ENCODE measurements at places on chromosomes 16 and 17.

- DNase-seq: no peak
Measured at GRCh38 chr16:19316846-19317245, 31.3 kb downstream of the CLEC19A start.

DNA sequence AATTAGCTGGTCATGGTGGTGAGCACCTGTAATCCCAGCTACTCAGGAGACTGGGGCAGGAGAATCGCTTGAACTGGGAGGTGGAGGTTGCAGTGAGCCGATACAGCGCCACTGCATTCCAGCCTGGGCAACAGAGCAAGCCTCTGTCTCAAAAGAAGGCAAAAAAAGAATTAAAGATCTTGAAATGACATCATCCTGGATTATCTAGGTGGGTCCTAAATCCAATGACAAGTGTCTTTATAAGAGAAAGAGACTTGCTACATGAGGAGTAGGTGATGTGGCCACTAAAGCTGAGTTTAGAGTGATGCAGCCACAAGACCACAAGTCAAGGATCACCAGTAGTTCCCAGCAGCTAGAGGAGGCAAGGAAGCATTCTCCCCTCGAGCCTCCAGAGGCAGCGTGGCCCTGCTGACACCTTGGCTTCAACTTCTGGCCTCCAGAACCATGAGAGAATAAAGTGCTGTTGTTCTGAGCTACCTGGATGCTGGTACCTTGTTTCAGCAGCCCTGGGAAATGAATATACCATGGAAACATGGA lies 15.8 kb downstream of the CIITA start:
- peak; percentile 60 for DNase-seq

- DNase-seq: no peak
Measured at GRCh38 chr16:50365791-50366575, 2.8 kb downstream of the BRD7 start.

DNA sequence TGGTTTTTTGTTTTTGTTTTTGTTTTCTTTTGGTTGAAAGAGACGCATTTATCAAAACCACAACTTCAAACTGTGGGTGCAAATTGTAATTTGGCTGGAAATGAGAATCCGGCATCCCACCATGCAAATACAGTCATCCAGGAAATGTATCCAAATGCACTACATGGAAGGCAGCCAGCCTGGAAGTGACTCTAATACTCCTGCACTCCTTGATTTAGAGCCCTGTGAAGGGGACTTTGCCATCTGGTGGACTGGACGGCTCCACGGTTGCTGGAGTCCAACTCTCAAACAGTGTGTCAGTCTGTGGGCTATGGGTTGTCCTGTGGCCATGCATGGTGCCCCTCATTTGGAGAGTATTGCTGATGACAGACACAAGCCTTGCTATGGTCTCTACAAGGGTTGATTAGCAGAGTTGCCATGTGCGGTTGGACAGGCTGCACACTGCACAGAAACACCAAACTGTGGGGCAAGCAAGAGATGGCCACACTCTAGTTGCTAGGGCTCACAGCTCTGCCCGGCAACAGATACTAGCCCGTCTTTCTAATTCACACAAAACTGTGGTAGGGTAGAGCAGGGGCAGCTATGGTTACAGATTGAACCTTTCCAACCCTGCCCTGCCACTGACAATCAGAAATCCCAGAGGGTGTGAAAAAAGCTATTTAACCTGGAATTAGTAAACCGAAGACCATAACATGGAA lies 62.4 kb downstream of the VAT1L start:
- DNase-seq: no peak

DNA sequence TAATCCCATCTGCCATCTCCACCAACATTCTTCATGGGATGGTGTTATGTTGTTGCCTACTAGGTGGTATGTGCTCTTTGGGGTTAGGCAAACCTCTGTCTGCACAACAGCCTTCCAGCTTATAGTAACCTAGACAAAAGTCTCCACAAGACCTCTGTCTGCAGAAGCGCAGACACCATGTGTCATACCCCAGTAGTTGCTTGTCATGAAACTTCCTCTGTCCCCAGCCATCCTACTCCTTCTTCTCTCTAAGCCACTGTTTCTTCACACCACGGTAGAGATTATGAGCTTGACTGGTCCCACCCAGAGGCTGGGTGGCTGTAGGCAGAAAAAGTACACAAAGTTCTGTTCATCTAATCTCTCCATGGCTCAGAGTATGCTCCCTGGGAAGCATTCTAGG lies 100.3 kb downstream of the MAF start:
- no peak for DNase-seq

GRCh38 chr17:38875477-38876075 lies 5.7 kb downstream of the LASP1 start:
- no peak for DNase-seq

GRCh38 chr16:64305663-64306062 lies 816.2 kb downstream of the CDH11 start:
- peak; percentile 81 for DNase-seq

DNA sequence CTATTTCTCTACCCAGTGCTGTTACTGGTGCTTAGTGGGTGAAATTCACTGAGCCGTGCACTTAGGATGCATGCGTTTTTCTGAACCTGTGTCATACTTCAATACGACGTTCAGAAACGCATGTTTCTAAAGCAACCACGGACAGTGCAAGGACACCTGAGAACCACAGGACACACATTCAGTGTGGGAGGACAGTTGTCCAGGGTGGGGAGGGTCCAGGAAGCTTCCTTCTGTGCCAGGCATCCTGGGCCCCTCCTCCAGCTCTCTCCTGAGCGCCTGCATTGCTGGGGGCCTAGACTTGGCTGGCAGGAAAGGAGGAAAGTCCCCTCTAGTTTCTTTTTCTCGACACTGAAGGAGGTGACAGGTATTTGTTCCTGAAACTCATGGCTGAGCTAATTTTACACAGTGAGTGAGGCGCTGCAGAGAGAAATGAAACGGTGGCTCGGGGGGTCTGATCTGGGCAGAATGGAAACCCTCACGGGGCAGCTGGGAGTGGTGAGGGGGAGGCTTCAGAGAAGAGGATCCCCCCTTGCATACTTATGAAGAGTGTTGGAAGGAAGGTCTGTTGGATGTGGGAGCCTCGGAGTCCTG lies 89.9 kb downstream of the IRF8 start:
- no peak for DNase-seq
